Activated CD4-positive, alpha-beta T cell treated with anti-CD3 and anti-CD28 coated beads for 24 hours (primary cell): ENCODE measurements at places on chromosomes 16 and 17.

GRCh38 chr16:1089822-1090619 is 6.0 kb downstream of the C1QTNF8 start:
- DNase-seq, result no peak

GRCh38 chr16:80664786-80665185 is 124.0 kb downstream of the DYNLRB2 start:
- DNase-seq, result no peak

DNA sequence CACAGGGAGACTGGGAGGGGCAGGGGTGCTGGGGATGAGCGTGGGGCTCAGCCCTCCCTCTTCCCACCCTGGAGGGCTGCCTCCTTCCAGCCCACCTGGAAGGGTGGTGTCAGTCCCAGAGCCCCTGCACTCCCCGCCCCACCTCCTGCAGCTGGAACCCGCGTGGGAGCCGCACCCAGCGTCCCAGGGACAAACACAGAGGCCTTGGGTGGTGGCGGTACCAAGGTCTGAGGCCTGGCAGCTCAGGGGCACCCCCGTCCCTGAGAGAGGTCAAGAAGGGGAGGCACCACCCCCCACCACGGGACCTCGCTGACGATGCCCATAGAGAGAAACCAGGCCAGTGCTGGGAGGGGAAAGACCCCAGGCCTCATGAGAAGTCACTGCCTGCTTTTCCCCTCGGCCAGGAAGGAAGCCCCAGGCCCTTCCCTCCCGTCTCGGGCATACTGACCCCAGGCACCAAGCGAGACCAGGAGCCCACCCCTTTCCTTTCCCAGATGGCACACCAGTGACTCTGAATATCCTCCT is 4.1 kb downstream of the HS3ST6 start:
- DNase-seq, result no peak

DNA sequence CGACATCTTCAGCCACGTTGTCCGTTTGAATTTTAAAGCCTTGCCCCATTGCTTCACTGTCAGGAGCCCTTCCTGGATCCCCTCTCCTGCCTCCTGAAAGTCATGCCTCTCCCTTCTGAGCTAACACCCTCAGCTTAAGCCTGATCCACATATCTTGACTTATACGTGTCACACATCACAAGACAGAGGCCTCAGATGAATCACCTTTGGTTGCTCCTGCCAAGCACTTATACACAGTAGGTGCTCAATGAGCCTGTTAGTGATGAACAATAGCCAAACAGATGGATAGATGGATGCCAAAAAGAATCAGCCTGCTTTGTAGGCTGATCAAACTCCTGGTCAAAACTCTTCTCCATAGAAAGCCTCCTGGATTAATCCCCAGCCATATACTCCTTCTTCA is 31.8 kb downstream of the PITPNM3 start:
- DNase-seq, result no peak

- no peak for DNase-seq
Observed at GRCh38 chr17:76540381-76541300, 797 bp downstream of the PRCD start.

DNA sequence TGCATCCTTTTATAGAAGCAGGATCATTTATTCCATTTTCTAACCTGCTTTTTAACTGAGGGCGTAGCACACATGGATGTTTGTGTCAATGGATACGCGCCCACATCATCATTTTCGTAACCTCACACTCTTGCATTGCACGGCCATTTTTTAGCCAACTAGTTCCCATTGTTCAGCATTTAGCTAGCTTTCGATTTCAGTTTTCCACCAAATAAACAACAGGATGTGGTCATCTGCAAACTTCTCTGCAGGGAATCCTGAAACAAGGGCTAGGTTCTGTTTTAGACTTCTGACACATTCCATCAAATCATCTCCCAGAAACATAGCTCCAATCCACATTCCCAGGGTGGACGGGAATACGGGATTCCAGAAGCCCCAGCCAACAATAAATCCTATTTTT is 6.4 kb downstream of the CYB561 start:
- no peak for DNase-seq

GRCh38 chr16:66515596-66516508 is 34.1 kb downstream of the TK2 start:
- DNase-seq, result no peak

- no peak for DNase-seq
Observed at GRCh38 chr16:70348991-70349390, 2.3 kb downstream of the DDX19A start.

DNA sequence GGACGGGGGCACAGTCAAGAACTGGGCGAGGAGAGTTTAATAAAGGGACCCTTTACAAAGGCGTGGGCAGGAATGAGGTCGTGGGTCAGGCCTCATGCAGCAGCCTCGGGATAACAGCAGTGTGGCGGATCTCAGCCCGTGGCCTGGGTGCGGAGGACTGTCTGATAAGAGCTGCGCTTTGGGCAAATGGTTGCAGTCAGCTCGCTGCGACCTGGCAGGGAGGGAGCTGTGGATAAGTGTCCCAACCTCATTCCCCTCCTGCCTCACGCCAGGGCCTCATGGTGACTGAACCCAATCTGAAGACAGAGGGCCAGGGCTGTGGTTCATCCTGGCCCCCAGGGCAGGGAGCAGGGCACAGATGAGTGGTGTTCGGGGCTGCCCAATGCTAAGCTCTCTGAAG is 13.6 kb downstream of the SMTNL2 start:
- no peak for DNase-seq

GRCh38 chr17:76004750-76005262 is 4.2 kb downstream of the CDK3 start:
- DNase-seq, result no peak

DNA sequence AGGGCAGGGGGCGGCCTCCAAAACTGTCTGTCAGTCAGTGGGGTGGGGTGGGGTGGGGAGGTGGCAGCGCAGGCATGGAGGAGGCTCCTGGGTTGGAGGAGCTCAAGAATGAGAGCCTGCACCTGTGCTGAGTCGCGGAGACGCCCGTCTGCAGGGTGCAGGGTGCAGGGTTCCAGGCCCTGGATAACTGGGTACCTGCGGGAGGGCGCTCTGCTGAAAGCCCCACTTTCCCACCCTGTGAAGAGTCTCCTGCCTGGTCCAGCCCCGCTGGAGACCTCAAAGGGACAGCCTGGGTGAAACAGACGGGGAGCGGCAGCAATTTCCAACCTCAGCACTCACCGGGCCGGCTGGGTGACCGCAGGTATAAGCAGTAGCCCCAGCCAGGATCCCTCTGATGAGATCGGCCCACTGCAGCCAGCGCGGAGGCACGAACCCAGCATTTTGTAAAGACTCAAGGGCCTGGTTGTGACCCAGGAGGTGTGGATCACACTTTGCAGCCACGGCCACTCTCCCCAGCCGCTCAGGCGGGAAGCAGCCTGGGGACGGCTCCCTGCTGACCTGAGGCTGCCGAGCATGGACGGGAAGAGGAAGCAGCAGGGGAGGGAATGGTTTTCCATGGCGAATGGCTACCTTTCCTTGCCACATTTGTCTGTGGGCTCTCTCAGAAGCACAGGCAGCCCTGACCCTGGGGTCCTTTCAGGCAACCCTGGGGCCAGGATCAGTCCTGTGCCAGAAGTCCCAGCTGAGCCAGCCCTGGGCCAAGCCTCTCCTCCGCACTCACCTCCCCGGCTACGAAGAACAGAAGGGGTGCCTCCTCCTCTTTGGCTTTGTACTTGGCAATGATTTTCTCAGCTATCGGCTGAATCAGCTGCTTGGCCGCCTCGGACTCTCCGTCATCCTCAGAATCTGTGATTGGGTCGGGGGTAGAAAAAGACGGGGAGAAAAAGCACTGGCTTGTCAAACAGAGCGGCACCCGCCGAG is 21.0 kb downstream of the MRM3 start:
- no peak for DNase-seq

GRCh38 chr16:73031155-73031866 is 16.6 kb downstream of the ZFHX3 start:
- no peak for DNase-seq

DNA sequence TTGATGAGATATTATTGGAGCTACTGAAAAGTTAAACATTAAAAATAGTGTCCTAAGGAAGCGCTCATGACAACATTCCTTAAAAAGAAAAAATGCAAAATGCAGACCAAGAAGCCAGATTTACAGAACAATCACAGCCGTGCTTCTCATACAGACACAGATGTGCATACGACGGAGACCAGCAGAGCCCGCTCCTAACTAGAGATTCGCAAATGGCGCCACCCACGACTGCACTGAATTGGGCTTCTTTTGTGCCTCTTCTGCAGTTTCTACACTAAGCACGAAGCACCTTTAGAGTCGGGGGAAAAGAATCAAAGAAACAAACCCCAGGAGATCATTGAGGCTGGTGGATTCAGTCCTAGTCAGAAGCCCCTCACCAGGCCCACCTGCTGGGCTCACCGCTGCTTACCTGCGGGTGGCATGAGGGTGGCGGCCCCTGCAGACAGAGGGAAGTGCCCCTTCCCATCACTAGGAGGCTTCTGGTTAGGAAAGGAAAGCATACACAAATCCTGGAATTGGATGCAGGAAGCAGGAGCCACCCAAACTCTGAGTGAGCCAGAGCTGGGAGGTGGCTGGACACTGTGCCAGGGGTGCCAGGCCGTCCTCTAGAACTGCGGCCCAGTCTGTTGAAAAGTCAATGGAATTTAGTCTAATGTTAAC is 64.9 kb upstream of the CHMP6 start:
- no peak for DNase-seq

GRCh38 chr17:64277831-64278562 is 14.9 kb upstream of the TEX2 start:
- DNase-seq, result no peak

DNA sequence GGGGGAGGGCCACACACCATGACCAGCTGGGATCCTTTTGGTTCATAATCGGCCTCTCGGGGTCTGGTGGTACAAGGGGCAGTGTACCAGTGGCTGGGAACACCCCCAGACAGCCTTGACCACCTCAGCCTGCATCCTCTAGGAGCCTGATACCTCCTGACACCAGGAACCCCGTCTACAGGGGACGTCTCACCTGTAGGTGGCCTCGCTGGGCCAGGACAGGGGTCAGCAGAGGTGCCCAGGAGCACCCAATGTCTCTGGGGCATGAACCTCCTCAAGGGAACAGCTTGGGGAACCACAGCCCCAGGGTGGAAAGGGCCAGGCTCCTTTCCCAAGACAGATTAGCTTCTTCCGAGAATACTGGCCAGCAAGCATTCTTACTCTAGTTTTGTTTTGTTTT is 2.5 kb upstream of the METRNL start:
- DNase-seq, result no peak

DNA sequence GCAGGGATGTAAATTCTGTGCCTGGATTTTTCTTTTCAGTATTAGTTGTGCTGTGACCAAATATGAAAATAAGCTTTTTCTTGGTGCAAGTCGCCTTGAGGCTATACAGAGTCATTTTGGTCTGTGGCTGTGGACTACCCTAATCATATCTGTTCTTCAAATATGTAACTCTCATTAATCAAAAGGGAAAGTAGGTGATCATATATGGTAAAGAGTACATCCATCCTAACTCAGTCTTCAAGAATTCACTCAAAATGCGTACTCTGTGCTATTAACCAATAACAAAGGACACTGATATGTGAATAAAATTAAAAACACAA is 2.6 kb downstream of the CPD start:
- DNase-seq, result no peak

GRCh38 chr17:37519251-37519985 is 29.7 kb downstream of the DUSP14 start:
- no peak for DNase-seq

GRCh38 chr17:51801626-51802025 is 356.9 kb downstream of the CA10 start:
- DNase-seq, result no peak
